Neural crest cell (in vitro differentiated cells): ENCODE measurements at places on chromosomes 16 and 17.

GRCh38 chr17:902463-902862 lies 77.1 kb downstream of the NXN start:
- DNase-seq = no peak

- no peak for DNase-seq
These were observed 38.9 kb downstream of the SHCBP1 start for GRCh38 chr16:46582313-46582712.

DNA sequence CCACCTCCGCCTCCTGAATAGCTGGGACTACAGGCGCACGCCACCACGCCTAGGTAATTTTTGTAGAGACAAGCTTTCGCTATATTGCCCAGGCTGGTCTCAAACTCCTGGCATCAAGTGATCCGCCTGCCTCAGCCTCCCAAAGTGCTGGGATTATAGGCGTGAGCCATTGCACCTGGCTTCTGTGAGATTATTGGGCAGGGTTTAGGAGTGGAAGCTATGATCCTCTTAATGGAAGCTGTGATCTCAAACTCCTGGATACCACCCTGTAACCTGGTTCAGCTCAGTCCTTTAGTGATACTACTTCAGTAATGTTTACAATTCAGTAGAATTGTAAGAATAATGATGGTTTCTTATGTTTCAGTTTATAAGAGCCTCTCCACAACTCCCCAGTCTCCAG lies 14.1 kb downstream of the NFE2L1 start:
- no peak for DNase-seq

GRCh38 chr16:885391-885790 lies 84.9 kb upstream of the GNG13 start:
- DNase-seq = no peak

GRCh38 chr16:20901436-20902112 lies 1.0 kb downstream of the LYRM1 start:
- DNase-seq = peak; percentile 16

GRCh38 chr16:23573817-23574216 lies 16.3 kb downstream of the UBFD1 start:
- no peak for DNase-seq

DNA sequence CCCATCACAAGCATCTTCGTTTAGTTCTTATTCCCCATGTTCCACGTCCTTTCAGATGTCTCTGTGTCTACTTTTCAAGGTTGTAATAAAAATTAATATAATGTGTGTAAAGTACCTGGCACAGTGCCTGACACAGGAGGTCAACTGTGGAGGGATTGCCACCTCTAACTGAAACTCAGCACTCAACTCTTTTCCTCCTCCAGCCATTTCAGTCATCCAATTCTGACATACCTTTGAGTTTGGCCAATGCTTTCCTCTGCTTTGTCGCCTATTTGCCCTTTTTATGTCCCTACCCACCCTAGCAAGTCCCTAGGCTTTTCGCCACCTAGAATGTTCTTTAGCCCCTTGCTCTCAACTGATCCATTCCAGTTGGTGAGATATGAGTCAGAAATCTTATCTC lies 1.6 kb downstream of the UBE2Z start:
- DNase-seq = no peak

DNA sequence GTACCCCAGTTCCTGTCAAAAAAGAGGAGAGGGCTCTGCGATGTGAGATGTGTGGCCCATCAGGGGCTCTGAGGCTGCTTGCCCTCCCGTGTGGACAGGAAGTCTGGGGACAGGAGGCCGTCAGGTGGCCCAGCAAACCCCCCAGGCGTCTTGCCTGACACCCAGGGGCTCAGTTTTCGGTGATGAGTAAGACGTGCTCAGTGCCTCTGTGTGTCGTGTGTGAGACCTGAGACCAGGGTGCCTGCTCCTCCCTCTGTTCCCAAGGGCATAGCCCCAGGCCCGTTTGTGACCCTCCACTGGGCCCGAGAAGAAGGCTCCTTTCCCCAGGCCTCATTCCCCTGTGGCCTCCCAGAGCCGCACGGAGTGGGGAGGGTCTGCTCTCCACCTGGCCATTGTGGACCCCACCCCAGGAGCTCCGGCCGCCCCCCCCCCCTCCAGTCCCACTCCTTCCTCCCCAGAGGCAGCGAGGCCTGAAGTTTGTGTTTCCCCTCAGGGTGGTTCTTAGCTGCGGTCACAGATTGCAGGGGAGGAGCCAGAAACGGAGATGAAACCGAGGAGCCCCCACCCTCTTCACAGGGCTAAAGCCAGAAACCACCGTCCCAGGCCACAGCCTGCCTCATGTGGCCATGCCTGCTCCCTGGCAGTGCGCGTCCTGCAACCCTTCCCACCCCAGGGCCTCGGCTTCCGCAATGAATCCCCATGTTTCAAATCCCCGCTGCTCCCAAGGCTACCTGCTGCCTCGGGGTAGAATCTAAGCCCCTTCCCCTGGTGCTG lies 4.9 kb upstream of the ACTG1 start:
- no peak for DNase-seq

DNA sequence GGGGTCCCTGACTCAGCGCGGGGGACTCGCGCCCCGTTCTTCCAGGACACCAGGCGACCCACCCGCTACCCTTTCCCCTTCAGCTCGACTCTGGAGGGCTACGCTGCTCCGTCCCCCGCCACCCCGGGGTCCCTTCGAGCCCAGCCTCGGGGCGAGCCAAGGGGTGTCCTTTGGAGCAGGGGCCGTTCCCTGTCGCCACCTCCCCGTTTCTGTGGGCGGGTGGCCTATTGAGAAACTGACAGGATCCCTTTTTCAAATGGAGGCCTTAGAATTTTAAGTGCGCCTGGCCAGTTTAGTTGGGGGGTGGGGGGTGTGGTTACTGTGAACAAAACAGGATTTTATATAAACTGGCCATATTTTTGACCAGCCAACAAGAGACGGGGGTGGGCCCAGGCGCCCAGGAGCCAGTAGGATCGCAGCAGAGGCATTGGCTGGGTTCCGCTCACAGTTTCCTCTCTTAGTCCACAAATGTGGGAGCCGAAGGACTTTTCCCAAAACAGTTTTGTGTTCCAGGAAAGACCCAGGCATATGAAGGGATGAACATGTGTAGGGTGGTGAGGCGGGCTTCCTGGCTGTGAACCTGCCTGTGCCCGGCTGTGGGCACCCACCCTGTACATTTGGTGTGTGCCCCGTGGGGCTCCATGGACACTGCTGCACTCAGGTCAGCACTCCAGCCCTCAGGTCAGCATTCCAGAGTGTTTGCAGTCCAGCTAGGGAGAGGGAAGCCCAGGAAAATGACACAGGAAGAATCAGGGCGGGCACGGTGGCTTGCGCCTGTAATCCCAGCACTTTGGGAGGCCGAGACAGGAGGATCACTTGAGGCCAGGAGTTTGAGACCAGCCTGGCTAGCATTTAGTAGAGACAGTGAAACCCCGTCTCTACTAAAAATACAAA lies 722 bp upstream of the TIMP2 start:
- no peak for DNase-seq

DNA sequence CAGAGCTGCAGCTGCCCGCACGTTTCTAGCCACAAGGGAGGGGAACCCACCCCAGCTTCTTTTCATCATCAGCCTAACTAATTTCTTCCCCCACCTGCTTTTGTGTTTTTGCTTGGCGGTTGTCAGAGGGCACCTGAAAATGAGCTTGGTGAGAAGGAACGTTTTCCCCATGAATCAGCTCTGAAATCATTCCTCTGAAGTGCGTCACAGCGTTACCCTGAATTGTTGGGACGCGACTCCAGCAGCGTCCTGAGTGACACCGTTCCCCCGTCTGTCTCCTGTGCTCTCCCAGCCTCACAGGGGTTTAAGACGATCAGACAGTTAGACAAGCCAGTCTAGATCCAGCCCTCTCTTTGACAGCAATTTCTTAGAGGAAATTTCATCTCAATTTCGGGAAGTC lies 722.9 kb upstream of the EEF2KMT start:
- no peak for DNase-seq

DNA sequence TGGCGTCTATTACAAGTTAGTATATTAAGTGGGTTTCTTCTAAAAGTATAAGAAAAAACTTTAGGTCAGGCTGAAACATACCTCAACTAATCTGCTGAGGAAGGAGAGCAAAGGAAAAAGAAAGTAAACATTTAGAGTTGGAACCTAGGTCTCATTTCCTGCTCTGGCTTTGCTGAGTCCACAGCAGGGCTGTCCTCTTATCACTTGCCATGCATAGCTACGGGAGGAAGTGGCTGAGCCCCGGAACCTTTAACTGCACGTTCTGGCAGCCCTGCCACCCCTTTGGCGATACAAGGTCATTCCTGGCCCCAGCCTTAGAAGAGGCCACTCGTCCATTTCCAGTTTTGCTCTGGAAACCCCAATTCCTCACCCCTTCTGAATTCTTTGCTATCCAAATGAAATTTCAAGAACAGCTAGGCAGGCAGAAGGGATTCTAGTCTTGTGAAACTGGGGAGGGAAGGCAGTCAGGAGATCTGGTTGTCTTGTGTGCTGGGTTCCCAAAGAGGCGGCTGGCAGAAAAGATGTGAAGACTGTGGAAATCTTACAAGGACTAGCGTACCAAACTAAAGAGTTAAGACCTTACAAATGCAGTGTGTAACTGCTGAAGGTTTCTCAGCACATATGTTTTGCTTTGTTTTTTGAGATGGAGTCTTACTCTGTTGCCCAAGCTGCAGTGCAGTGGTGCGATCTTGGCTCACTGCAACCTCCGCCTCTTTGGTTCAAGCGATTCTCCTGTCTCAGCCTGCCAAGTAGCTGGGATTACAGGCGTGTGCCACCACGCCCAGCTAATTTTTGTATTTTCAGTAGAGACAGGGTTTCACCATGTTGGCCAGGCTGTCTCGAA lies 19.1 kb downstream of the WIPI1 start:
- no peak for DNase-seq

DNA sequence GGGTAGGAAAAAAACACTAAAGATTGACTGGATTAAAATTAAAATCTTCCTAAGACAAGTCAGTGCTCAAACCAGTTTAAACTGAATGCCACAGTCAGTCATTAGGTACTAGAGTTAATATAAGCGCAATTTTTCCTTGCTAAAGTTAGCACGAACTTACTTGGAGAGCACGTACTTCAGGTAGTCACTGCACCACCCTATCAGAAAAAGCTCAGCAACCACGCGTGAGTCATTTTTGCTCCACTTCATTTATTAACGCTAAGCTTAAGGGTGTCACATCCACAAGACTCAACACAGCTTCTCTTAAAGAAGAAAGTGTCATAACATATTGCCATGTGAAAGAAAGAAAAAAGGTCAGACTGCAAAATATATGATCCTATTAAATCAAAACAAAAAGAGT lies 53.1 kb downstream of the TEX2 start:
- no peak for DNase-seq

- DNase-seq = no peak
These were observed 43.7 kb downstream of the CMTM4 start for GRCh38 chr16:66652661-66653360.

- DNase-seq = no peak
These were observed 632 bp downstream of the BAIAP3 start for GRCh38 chr16:1333854-1334700.

DNA sequence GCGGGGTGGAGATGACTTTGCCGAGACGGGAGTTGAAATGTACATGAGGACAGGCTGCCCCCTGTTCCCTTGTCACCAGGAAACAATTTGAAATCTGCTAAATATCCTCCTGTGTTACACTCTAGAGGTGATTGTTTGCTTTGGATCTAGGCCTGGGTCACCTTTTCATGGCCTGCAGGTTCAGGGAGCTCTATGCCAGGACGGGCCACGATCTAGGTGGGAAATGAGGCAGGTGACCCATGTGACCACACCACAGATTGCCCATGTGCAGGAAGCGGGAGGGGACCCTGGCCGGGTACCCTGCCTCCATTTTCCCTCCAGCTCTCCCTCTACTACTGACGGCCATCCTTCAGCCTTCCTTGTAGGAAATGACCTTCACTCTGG lies 43.4 kb downstream of the MEAK7 start:
- no peak for DNase-seq

DNA sequence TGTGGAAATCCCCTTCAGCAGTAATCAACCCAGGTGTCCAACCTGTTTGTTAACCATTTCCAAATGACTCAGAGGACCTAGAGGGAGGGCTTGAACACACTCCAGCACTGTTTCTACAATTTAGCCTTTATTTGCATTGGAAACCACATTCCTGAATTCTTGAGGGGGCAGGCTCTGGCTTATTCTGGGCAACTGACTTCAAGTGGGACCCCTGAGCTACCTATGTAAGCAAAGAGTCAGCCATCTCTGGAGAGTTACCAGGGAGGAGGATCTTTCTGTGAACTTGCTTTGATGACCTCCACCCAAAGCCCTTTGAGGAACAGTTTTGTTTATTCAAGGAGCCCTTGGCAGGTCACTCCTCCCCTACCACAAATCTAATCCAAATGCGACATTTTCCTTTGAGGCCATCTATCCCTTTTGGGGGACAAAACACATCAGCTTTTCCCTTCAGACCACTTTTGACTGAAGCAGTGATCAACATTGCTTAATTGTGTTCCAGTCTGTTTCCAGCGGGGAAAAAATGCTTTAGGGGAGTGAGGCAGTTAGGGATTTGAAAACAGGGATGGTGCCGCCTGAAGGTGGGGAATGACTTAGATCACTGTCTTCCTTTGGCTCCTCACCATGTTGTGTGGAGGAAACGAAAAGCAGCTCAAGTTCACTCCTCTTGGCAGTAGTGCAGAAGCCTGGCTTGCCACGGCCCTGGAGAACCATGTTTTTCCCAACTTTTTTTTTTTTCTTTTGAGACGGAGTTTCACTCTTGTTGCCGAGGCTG lies 46.2 kb downstream of the TUBD1 start:
- no peak for DNase-seq

DNA sequence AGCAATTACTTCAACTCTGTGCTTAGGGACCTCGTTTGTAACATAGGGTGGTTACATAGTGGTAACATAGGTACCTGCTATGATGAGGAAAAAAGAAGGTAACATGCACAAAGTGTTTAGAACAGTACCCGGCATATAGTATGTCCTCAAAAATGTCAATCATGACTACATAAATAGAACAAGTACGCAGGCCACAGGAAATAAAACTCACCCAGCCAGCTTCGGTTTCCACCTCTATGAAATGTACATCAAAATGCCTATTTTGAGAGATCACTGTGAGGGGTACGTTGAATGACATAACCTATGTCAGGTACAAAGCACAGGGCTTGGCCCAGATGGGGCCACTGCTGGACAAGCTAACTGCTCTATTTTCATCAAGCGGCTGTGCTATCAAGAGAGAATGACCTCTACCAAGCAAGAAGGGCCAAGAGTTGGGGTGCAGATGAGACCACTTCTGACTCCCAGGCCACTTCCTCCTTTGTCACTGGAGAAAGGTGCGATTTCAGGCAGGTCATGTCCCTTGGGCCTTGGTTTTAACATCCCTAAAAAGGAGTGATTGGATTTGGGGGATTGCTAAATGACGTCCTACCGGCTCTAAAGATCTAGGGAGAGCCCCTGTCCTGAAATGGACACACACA lies 45.4 kb downstream of the WSB1 start:
- DNase-seq = no peak
